MV-4-11 (cell line): ENCODE measurements at places on chromosomes 13 and 19.
A peak's percentile ranks its signal among the peaks of the same experiment; 100 is the strongest.

GRCh38 chr19:3606174-3606689 lies 443 bp downstream of the TBXA2R start:
- no peak for DNase-seq

GRCh38 chr19:8355631-8356402 lies 8.1 kb upstream of the ANGPTL4 start:
- peak; percentile 83 for DNase-seq

GRCh38 chr13:101767131-101767530 lies 314.7 kb downstream of the ITGBL1 start:
- DNase-seq, result no peak

GRCh38 chr13:50365408-50366391 lies 350.5 kb downstream of the KCNRG start:
- no peak for DNase-seq

GRCh38 chr13:110475117-110475516 lies 86.4 kb downstream of the RAB20 start:
- no peak for DNase-seq

- DNase-seq, result no peak
Observed at GRCh38 chr13:97492257-97492656, 58.3 kb downstream of the RAP2A start.

DNA sequence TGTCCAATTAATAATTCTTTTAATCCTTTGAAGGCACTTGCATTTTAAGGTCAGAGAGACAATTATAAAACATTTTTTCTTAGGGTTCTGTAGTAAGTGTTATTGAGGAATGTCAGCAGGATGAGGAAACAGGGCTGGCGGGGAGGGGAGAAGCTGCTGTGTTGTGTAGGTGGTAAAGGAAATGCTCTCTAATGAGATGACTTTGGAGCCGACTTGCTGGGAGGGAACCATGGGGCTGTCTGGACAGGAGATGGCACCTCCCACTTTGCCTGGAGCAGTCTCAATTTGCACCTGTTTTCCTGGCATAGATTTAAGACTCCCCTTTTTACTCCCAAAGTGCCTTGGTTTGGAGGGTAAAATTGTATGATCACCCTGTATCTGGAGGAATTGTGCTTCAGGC lies 230.4 kb downstream of the ATP8A2 start:
- no peak for DNase-seq

DNA sequence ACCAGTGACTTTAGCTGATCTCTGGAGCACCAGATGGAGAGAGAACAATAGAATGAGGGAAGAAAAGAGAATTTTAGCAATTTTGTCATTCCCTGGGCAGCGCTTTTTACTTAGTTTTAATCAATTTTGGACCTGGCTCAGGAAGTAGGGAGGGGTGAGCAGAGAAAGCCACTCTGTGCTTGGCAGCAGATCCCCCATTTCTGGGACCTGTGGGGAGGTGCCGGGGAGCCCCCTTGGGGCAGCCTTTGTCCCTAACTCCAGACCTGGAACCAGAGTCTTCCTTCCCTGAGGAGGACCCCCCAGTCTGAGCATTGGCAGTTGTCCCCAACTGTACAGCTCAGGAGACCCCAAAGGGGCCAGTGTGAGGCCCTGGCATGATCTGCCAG lies 10.5 kb downstream of the LYL1 start:
- no peak for DNase-seq

DNA sequence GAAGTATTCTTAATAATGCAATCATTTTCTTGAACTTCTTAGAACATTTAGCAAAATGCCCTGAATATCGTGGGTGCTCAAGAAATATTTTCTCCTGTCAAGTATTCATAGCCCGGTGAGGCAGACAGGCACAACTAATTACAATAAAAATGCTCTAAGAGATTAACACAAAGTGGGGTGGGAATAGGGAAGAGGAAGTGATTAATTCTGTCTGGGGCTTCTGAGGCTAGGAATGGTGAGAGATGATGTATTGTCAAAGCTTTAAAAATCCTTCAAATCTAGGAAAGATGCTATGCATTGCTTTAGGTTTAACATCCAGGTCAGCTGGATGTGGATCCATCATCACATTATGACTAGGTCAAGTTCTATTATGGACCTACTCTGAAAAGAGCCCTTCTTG lies 66.9 kb upstream of the POSTN start:
- DNase-seq, result peak; percentile 12

DNA sequence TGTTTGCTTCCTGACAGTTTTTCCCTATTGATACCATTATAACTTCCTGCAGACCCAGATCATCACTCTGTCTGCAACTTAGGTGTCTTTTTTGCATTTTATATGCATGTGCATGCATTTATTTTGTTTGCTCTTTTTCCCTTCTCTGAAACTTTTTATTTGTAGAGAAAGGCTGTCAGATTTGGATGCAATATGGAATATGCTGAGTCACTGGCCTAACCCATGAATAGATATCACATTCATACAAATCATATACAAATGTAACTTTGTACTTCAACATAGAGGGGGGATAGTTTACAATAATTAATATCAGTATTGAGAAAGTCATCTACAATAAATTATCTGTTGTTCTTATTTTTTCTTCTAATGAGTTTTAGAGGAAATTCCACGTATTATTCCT lies 1465.0 kb downstream of the EFNB2 start:
- no peak for DNase-seq

DNA sequence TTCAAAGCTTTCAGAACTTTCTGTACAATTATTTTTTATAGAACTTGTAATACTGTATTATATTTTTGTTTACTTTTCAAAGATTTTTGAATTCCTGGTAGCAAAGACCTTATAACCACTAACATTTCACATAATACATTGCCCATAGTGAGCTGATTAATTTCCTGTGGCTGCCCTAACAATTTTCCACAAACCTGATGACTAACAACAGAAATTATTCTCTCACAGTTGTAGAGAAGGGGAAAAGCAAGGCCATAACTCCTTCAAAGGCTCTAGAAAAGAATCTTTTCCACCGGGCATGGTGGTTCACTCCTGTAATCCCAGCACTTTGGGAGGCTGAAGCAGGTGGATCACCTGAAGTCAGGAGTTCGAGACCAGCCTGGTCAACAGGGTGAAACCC lies 19.1 kb downstream of the KLF12 start:
- DNase-seq, result no peak

DNA sequence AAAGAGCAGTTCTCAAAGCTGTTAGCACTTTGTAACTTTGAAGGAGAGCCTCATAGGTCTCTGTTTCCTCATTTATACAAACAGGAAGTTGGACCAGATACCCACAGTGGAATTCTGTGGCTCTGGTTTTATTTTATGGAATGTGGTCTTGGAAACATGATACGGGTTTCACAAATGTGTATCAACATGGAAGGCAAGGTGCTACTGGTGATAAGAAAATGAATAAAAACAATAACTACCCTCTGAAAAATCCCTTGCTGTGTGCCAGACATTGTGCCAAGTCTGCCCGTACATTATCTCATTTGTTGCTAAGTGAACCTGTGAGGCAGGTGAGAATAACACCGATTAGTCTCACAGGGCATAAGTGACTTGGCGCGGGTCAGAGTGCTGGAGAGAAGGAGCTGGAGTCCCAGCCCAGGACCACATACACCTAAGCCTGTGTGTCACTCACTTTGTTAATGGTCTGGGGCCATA lies 45.0 kb upstream of the RNF113B start:
- DNase-seq, result no peak

DNA sequence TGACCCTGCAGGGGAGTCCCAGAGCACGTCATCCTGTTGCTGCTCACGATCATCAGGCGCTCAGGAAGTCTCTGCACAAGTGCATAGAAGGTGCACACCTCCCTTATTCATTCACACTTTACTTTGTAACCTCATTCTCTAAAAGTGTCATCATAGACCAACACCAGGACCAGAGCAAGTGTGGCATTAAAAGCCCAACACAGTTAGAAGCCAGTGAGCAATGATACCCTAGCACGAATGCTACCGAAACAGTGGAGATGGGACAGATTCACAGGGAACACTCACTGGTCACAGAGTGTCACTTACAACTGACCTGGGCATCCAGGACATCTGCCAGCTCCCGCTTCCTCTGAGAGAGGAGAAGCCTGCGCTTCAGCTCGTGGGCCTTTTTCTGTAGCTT lies 17.0 kb downstream of the HAUS8 start:
- no peak for DNase-seq

- DNase-seq, result peak; percentile 23
Observed at GRCh38 chr13:108508263-108508662, 121.1 kb upstream of the MYO16 start.

DNA sequence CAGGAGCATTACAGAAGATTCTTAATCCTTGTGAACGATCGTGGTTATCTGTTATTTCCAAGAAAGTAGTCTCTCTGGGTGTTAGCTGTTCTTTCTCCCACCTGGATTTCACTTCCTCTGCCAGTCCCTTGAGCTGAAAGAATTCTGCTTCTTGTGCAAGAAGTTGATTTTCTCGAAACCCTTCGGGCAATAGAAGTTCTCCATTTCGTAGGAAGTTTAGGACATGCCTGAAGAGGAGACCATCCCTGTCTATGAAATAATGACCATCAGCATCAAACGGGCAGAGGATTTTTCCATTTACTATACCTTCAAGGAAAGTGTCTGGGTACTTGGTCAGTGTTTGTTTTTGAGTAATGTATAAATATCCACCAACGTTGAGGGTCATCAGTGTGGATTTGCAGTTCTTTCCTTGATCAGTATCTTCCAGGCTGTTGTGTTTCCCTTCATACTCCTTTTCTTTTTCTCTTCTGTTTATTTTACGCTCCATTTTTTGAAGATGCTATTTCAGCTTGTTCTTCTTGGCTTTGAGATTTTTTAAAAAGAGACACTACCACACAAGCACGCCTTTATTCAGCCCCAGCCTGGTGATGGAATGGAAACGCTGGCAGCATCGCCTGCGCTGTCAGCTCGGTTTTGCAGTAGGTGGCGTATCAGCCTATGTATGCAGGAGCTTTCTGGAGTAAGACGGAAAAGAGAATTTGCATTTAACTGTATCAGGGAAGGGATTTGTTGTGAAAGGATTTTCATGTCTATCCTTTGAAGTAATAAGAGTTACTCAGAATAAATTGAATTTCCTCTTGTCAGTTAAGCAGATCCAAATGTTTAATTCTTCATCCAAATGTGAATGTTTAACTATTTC lies 6.5 kb downstream of the KCTD4 start:
- DNase-seq, result peak; percentile 50

GRCh38 chr13:91369441-91369831 lies 21.9 kb downstream of the MIR17HG start:
- DNase-seq, result no peak

DNA sequence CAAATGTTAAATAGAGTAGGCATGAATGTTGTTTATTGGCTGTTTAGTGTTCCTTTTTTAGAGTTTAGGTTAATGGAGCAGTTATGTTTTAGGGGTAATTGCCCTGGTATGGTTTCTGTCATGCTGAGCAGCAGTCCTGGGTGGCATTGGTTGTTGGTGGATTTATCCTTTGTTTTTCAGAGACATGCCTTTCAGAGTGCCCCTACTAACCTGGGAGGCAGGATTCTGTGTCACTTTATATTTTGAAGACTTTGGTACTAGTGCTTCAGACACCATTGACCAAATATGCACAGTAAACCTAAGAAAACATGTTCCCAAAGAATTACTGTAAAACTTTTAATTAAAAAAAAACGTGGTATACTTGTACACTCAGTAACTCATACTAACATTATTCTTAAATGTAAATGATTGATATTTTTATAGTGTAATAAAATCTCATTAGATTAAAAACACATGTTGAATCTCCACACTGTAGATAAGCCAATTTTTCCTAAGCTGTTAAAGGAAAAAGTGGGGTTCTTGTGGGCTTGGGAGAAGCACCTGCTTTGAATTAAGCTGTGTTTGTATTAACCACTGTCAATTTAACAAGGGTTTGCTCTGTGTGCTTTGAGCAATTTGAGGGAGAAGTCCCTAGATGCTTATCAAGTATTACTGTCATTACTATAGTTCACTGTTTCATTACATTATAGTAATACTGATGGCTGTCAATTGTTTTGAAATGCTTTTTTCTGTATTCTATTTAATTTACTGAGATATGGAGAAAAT lies 133.2 kb downstream of the LMO7 start:
- no peak for DNase-seq

DNA sequence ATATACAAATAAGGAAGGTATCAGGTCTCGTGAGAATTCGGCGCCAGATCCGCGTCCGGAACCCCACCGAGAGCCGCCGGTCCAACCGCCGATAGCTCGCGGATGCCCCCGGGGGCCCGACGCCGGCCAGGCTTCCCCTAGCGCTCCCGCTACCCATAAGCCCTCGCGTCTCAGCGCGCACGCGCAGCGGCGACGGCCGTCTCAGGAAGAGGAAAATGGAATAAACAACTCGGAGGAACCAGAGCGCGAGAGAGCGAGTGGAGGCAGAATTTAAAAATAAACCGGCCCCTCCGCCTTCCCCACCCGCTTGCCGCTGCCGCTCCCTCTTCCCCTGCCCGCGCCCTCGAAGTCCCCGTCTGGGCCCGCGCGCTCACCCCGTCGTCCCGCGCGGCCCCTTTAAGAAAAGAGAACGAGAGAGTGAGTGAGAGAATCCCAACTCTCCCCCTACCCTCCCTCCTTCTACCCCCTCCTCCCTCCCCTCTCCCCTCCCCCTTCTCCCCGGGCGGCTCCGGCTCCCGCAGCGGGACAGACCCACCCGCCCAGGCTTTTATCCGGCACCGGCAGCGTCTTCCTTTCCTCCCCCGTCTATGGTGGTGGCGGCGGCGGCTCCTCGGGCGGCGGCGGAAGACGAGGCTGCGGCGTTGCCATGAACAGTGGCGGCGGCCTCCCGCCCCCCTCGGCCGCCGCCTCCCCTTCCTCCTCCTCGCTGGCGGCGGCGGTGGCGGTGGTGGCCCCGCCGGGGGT lies at the start of gene PAN3:
Gene PAN3 (plus strand): TSS at position 534 of the 744 bp plus-strand sequence. CDS start 113 bp downstream, at position 647.
- peak; percentile 87 for DNase-seq

GRCh38 chr13:93412676-93413075 lies 186.1 kb downstream of the GPC6 start:
- no peak for DNase-seq

DNA sequence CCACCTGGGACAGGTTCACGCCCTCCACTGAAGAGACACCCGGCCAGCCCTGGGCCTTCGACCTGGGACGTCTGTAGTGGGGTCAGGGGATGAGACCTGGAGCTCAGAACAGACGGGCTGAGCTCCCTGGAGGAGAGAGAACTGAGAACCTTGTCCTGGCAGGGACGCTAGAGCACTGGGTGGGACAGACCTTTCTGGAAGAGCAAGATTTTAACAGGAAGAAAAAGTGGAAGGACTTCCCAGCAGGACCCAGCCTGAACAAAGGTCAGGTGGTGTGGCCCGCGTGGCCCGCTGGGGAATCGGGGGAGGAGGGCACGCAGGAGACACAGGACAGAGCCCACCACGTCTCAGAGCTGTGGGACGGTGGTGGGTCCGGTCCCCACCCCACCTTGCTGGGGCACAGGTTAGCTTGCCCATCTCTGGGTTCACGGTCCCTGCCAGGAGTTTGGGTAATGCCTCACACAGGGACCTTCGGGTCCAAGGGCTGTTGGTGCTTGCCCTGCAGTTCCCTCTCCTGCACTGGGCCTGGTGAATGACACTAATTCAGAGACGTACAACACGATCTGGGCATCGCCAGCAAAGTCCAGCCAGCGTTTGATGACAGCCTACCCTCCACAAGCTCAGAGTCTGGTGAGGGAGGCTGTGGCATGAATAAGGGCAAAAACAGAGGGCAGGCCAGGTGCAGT lies 1.2 kb upstream of the EFNA2 start:
- no peak for DNase-seq
